ENCODE measurements at places on chromosomes 16 and 17. TPM values are rescaled to one million over a fixed set of nuclear protein-coding genes. Genes with fewer than 3 reads are reported as not detected.

The DNAI2 gene
- 0.14 TPM for polyA plus RNA-seq

GRCh38 chr17:43471585-43472160, 12.1 kb upstream of the DHX8 start:
- DNase-seq = no peak

DNA sequence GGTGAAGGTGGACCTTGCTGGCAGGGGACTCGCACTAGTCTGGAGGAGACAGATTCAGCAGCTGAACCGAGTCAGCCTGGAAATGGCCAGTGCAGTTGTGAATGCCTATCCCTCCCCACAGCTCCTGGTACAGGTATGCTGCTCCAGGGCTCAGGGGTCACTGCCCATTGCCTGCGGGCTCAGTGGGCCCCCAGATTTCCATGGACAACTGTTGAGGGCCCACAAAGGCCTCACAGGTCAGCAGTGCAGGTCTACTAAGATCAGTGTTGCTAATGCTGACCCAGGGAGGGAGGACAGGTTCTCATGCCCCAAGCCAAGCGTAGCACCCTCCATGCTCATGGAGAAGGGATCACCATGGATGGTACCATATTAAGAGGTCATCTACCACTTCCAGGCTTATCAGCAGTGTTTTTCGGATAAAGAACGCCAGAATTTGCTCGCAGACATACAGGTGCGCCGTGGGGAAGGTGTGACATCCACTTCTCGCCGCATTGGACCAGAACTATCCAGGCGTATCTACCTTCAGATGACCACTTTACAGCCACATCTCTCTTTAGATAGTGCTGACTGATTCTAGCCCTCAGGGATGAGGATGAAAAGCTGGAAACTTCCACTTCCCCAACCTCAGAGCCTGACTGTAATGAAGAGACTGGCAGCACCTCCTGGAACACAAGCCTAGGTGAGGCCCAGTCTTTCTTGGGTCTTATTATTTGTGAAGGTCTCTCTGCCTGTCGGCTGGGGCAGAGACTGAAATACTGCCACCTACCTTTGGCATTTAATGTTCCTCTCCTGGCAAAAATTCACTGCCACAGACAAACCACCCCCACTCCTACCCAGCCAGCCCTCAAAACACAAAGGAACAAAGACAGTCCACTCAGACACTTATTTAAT, 7.6 kb downstream of the EME1 start:
- no peak for DNase-seq

- no peak for DNase-seq
Measured at GRCh38 chr17:11485336-11486100, 112.8 kb upstream of the DNAH9 start.

DNA sequence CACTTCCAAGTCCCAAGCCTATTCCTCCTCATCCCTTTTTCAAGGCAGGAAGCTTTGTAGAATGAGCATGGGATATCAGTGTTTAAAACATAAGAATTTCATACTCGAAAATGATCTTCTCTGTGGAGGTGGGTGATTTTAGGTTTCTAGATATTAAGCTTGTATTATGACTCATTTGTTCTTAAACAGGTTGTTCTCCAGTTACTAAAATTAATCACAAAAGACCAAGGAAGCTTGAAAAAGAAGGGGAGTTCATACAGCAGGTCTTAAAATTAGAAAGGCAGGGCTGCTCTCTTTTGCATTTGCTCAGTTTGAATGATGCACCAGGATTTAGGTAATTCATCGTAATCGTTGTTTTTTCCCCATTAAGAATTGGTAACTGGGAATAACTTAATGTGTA, 208.7 kb downstream of the PRKCA start:
- DNase-seq = no peak

Measured in renal pelvis (tissue), 12 donors.